HS-5 (cell line): ENCODE measurements at places on chromosomes 11 and 22.

DNA sequence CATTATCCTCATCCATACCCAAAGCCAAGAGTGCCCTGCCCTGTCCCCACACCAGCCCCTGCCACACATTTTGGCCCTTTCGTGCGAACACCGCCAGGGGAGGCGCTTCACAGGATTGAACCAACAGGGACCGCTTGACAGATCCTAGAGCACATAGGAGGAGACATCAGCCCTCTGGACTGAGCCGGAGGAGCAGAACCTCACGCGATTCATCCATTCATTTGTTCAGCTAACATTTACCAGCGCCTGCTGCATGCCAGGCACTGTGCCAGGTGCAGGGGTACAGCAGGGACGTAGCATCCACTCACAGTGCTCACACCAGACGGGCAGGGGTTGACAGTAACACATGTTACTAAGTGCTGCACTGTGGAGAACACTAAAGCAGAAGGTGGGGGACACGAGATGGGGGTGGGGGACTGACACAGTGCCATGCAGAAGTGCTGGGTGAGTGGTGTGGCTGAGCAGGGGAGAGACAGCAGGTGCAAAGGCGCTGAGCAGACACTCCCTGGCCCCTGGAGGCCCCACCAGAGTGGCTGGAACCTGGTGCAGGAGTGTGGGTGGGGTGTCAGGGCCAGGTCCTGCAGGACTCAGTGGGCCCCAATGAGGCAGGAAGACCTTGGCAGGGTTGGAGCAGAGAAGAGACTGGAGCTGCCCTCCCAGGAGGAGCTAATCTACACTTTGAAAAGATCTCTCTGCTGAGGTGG is 3.4 kb downstream of the GNAZ start:
- DNase-seq, result no peak

DNA sequence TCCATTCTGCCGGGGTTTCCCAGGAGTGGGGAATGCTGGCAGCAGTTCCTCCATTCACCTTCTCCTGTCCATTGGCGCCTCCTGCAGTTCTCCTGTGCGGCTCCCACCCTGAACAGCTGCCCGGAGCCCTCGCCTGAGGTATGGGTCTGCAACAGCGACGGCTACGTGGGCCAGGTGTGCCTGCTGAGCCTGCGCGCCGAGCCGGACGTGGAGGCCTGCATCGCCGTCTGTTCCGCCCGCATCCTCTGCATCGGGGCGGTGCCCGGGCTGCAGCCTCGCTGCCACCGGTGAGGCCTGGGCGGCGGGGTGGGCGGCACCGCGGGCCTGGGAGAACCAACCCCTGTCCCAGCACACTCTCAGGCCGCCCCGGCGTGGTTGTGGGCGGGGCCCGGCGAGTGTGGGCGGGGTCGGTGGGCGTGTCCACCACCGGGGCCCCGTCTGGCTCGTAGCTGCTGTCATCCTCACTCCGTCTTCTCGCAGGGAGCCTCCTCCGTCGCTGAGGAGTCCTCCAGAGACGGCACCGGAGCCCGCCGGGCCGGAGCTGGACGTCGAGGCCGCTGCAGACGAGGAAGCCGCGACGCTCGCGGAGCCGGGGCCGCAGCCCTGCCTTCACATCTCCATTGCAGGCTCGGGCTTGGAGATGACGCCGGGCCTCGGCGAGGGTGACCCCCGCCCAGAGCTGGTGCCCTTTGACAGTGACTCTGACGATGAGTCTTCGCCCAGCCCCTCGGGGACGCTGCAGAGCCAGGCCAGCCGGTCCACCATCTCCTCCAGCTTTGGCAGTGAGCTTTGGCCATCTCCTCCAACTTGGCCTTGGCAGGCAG is 14.0 kb upstream of the RELT start:
- no peak for DNase-seq

DNA sequence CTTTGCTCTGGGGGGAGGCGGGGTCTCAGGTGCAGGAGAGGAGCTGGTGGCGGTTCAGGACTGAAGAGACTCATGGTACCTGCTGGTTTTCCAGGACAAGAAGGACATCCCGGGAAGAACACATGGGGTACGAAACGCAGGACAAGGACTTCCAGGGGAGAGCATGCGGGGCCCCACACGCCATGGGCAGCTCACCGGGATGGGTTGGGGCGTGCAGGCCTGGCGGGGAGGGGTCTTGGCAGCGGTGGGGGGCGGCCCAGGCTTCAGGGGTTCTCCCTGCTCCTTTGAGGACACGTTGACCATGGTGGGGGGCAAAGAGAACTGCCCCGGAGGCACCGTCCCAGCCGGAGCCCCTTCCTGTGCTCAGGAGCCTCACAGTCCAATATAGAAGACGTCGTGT is 673.2 kb downstream of the BRD1 start:
- DNase-seq, result no peak

DNA sequence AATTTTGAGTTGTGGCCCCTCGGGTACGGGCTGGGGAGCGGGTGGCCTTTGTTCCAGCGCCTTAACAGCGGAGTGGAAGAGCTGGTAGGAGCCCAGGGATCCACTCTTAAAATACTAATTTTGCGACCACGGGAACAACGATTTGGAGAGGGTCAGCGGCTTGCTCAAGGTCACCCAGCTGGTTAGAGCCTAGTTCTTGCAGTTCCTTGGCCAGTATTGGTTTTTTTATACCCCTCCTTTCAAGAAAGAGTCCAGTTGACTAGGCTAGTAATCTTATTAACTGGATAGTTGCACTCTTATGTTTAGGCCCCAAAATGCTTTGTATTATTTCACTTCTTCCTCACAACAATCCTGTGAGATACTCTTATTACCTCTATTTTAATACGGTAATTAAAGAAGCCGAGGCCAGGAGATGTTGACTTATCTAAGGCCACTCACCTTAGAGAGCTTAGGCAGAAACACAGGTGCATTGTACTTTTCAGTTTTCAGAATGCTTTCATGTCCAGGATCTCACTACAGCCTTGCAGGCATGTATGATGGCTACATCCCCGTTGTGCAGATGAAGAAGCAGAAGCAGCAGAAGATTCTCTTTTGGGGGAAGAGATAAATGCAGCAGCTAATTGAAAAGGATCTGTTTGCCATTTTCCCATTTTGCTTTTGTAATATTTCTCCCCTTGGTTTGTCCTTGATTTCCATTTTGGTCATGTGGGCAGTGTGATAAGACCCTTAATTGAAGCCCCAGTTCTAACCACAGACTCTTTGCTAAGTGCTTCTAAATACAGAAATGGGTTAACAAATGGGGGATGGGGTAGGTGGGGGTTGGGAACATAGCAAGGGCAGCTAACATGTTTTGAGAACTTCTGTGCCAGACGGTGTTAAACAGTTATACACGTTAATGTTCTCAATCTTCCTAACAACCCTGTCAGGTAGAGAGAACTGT is 1.4 kb downstream of the SREBF2 start:
- no peak for DNase-seq

DNA sequence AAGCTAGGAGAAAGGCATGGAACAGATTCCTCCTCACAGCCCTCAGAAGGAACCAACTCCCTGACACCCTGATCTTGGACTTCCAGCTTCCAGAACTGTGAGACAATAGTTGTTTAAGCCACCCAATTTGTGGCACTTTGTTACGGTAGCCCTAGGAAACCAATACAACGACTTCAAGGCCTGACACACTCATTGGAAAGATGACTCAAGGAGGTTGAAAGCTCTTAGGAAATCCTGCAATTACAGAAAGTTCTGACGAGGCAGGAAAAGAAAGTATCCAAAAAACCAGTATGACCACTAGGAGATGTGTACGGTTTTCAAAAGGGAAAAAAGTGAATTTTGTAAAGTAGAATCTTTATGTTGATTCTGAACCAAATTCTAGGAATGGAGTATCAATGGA is 161.4 kb downstream of the SWAP70 start:
- DNase-seq, result peak; percentile 71

GRCh38 chr11:134731213-134731961 is 319.3 kb upstream of the B3GAT1 start:
- DNase-seq, result no peak

GRCh38 chr11:121099885-121100284 is 1.2 kb upstream of the TECTA start:
- no peak for DNase-seq

DNA sequence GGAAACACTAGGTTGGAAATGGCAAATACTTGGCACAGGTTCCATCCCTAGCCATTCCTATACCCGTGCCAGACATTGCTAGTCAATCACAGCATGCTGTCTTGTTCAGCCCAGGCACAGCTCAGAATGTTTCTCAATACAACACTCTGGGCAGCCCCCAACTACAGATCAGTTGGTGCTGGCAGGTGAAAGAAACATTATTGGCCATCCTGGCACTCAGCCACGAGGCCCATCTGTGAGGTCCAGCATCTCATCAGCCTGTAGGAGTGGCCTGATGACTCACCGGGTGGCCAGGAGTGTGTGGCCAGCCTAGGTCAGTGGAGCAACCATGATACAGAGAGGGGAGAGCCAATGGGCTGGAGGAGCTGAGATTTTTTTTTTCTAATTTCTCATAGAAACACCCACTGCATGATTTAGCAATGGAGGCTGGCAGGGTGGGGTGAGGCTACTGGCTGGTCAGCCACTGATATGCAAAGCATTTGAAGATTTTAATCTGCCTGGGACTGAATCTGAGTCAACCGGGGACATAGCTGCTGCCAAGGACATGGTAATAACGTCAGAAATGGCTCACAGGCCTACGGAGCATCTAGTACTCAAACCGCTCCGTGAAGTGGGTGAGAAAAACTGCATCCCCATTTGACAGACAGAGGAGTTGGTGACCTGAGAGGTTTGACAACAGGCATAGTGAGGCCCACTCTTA is 5.4 kb downstream of the MYO18B start:
- peak; percentile 89 for DNase-seq

DNA sequence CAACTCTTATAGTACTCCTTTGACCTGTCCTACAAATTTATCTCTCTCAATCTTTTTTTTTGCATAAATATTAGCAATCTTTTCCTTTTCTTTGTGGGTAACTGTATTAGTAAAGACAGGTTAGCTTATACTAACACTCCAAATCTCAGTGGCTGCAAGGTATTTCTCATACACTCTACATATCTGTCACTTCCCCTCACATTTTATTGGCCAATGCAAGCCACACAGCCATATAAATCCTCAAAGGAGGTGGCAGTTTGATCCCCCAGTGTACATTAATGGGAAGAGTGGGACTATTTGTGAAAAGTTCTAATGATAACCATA is 42.6 kb upstream of the EED start:
- no peak for DNase-seq

DNA sequence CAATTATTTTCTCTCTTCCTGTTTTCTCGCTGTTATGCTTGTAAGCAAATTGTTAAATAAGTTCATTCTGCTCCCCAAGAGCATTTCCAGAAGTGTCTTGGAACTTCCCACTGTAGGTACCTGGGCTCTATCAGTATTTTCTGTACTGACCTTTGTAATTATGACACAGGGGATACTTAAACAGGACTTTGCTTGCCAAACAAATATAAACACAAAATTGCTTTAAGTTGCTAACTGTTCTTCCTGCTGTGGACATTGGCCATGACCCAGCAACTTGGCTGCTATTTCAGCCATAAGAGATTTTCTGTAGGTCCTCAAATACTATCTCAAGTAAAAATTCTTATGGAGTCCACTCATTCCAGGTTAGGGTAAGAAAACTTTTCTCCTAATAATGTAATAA is 30.1 kb downstream of the SYT9 start:
- DNase-seq, result no peak

DNA sequence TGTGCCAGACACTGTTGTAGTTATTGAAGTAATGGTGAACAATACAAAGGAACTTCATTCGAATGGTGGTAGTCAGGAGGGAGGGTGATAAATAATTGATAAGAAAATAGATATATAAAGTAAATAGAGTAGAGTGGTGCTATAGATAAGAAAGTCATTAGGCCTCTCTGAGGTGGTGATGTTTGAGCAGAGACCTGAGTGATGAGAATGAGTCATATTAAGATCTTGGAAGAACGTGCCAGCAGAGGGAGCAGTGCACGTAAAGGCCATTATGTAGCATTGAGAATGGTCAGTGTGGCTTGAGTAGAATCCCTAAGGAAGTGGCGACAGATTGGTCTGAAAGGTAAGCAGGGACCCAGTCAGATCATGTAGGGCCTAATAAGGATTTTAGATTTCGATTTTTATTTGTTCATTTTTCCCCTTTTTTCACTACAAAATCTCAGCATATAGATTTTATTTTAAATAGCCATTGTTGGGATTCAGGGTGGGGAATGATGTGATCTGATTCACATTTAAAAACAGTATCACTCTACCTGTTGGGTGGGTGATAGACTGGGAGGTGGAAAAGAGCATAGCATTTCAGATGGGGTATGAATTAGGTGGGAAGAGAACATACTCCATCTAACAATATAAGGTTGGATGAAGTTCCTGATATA is 44.7 kb downstream of the CCDC90B start:
- DNase-seq, result no peak

DNA sequence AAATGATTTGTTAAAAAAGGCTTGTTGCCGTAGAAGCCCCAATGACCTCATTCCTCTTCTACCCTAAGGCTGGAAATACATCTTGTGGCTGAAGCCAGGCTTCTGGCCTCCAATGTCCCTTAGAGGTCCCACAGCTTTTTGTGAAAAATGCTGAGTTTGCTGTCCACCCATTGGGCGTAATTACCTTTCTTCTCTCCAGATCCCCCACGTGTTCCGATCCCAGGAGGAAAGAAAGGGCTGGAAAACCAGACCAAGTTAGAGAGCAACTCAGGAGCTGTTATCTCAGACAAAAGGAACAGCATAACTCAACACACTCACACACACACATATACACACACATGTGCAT is 154.2 kb downstream of the MIAT start:
- no peak for DNase-seq

DNA sequence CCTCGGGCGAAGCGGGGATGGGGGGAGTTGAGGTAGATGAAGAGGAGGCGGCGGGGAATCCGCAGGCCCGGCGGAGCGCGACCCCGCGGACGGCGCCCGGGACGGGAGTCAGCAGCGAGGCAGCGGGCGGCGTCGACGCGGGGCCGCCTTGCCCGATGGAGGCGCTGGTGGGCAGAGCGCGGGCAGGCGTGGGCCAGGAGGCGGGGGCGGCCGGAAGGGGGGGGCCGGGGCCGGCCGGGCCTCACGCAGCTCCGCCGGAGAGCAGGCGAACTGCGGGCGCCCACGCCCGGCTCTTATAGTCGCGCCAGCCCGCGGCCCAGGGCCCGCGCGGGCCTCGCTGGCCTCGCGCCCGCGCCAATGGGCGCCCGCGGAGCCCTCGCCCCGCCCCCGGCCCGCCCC is at the start of gene IGF2:
IGF2 (minus strand) TSS at position 267 of the 399 bp plus-strand sequence. CDS start 3,866 bp downstream, outside the sequence.
- no peak for DNase-seq

GRCh38 chr11:58024601-58025091 is 965 bp downstream of the OR9Q1 start:
- DNase-seq, result no peak

- DNase-seq, result no peak
Observed at GRCh38 chr11:112132737-112133136, 31.2 kb downstream of the IL18 start.
